ENCODE measurements at places on chromosomes 1 and 21.

DNA sequence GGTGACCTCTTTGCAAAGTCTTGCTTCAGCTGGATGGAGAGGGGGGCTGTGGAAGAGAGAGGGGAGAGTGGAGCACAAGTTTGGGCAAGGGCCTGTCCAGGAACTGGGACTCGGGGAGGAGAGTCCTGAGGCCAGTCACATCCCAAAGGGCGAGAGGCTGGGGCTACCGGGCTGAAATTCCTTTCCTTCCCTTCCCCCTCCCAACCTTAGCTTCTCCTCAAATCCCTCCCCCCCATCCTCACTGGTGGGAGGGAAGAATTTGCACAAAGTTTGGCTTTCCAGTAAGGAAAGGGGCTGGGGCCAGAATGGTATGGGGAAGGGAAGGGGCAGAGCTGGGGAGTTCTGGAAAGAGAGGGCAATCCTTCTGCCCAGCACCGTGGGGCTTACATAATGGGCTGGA, 854 bp downstream of the CNTN2 start:
- DNase-seq: no peak

GRCh38 chr1:51000651-51001050, 30.6 kb downstream of the CDKN2C start:
- DNase-seq: no peak

- DNase-seq: peak; percentile 79
Measured at GRCh38 chr1:109769330-109770078, 5.8 kb upstream of the EPS8L3 start.

- DNase-seq: no peak
Measured at GRCh38 chr1:43292216-43292615, 6.8 kb upstream of the C1orf210 start.

DNA sequence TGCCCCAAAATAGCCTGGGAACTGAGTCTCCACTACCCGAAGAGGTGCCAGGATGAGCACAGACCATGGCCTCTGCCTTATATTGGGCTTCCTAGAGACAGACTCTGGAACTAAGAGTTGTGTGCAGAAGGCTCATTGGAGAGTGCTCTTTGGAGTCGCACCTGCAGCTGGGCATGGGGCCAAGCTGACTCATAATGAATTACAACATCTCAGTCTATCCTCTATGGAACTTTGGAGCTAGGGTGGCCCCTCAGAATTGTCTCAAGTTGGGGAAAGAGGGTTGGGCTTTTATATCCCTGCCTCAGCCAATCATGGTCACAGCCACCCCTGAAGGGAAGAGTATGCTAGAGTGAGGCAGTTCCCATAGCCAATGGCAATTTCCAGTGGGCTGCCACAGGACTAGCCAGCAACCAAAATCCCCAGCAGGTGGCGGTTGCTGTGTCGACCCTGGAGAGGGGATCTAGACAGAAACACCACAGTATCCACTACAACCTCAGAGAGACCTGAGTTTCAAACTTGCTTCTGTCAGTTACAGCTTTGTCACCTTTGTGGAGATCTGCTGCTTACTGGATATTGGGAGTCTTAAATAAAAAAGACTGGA, 93.8 kb downstream of the DMRTA2 start:
- no peak for DNase-seq

DNA sequence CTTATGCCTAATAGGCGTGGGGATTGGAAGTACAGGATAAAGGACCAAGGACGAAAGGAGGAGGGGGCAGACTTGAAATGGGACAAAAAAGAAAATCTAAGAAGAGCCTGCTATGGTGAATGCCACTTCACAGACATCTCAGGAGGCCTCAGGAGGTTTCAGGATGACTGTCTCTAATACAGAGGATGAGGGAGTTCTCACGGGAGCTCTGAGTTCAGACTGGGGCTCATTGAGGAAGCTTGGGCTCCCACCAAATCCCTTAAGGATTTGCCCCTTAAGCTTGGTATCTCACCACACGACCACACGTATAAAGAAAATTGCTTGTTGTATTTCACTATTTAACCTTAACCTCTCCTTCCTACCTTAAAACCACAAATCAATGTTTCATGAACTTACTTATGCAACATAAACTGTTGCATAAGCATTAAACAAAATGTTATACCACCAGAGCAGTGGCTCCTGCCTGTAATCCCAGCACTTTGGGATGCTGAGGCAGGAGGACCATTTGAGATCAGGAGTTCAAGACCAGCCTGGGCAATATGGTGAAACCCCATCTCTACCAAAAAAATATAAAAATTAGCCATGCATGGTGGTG, 12.4 kb downstream of the SLC30A1 start:
- no peak for DNase-seq
